ENCODE measurements at places on chromosomes 4 and X.

GRCh38 chr4:82430964-82431745, 765 bp downstream of the ENOPH1 start:
- peak; percentile 32 for DNase-seq

DNA sequence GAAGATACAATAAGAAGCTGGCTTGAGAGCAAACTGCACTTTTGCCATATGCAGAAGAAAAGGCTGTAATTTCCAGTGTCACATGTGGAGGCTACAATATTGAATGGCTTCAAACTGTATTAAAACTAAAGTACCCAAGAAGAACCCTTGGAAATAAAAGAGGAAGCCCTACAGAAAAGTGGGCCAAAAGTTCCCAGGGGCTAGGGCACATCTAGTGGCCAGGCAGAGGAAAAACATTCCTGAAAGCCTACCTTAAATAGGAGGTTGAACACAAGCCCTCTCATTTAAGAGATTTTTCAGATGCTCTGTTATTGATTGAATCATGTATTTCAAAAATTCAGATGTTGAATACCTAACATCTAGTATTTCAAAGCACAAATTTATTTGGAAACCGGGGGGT, 40.6 kb upstream of the PRDX4 start:
- DNase-seq: no peak

DNA sequence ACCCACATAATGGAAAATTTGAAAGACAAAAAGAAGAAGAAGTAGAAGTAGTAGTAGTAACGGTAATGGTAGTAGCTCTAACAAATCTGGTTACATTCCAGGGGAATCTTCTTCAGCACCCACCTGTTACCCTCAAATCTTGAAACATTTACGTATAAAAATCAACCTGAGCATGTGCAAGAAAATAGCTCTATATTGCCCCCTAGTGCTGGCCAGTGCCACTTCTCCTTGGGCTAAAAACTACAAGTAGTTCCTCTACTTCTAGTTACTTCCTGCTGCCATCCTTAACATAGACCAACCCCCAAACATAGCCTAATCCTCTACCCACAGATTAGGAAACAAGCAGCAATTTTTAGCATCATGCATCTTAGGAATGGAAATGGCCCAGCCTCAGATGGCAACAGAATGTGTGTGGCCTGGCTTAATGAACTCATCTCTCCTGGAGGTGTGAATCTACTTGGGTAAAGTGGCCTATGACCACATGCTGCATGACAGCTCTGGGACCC, 3.1 kb downstream of the PDGFC start:
- peak; percentile 84 for DNase-seq

DNA sequence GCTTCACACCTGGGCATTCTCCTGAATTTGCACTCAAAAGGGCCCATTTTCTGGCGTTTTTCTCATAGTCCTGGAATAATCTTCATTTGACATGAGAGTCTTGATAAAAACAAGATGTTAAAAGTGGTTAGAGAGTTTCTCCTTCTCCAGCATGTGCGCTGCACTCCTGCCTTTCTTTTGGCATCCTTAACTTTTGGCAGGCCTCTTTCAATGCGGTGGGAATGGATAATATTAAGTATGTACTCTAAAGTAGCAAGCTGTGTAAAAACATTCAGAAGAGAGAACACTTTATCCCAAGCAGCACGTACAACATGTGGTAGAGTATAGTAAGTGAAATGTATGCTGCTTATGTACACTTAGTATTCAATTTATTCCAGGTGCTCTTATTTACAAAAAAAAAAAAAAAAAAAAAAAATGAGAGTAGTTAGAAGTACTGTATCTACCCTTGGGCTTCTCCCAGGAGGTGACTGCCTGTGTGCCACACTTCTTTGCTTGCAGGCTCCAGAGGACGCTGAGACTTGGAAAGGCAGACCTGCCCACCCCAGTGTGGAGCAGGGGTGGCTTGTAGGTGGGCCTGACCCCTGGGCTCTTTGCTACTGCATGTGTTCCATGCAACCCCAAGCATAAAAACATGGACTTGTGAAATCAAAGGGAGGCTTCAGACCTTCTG, 3.9 kb downstream of the FGF2 start:
- peak; percentile 54 for DNase-seq

DNA sequence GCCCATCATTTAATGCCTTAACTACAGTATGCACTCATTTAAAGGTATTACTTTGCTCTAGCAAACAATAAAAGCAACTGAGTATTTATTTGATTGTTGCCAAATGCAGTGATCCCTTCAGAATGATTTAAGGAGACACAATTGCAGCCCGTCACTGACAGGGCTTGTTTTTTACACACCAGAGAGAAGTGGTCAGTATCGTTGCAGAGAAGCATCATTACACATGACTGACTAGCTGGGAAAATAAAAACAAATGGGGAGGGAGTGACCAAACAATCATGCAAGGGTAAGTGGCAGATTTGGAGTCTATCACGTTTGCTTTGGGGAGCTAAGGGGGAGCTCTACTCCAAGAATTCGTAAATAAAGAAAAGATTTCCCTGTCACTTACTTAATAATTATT, 1685.3 kb upstream of the TENM3 start:
- DNase-seq: no peak

GRCh38 chrX:48493890-48494364, 14.9 kb upstream of the PORCN start:
- peak; percentile 35 for DNase-seq
